ENCODE measurements at places on chromosomes 1 and 21.

DNA sequence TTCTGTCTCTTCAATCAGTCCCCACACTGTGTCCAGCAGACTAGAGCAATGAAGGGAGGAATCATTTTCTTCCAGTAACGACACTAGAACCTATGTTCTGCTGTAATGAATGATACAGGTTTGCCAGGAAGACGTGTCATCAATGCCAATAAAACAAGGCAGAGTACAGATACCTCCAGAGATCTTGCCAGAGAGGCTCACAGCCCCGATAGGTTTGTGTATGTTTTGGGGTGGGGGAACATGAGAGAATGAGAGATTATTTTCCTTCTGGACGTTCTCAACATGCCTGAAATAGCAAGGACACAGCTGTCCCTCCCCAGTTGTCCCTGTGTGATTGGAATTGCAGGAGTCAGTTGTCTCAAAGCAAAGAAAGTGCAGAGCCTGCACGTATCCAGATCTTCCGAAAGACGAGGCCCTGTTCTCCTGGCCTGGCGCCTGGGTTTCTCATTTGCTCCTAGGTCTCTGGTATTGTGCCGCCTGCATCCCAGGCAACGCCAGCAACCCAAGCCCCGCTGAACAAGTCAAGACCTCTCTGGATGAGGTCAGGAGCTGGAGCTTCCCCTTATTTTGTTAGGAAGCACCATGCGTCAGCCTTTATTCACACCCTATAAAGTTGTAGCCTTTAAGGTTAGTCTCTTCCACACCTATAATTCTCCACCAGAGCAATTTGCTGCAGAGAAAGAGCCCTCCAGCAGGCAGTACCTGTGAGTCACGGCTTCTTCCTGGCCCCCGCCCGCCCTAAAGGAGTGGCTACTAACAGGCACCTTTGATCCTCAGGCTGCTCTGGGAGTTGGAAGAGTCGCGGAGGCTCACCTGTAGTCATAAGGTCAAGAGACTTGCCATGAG is 130.5 kb downstream of the TOMM20 start:
- DNase-seq = no peak

- no peak for DNase-seq
These were observed 101.0 kb upstream of the COG2 start for GRCh38 chr1:230541306-230541705.

- no peak for DNase-seq
These were observed 140.8 kb downstream of the CHRM3 start for GRCh38 chr1:239527051-239527693.

DNA sequence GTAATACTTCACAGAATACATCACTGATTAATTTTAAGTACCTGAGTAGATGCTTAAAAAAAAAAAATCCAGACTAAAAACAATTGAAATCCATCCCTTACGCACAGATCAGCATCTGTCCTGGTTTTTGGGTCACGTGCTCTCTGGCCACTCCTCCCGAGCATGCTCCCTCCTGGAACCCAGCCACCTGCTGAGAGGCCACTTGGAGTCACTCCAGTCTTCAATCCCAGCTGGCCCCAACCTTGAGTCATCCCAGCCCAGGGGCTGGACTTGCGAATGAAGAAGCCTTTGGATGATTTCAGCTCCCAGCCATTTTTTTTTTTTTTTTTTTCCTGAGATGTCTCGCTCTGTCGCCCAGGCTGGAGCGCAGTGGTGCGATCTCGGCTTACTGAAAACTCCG is 8.9 kb downstream of the MAP1LC3C start:
- DNase-seq = no peak

DNA sequence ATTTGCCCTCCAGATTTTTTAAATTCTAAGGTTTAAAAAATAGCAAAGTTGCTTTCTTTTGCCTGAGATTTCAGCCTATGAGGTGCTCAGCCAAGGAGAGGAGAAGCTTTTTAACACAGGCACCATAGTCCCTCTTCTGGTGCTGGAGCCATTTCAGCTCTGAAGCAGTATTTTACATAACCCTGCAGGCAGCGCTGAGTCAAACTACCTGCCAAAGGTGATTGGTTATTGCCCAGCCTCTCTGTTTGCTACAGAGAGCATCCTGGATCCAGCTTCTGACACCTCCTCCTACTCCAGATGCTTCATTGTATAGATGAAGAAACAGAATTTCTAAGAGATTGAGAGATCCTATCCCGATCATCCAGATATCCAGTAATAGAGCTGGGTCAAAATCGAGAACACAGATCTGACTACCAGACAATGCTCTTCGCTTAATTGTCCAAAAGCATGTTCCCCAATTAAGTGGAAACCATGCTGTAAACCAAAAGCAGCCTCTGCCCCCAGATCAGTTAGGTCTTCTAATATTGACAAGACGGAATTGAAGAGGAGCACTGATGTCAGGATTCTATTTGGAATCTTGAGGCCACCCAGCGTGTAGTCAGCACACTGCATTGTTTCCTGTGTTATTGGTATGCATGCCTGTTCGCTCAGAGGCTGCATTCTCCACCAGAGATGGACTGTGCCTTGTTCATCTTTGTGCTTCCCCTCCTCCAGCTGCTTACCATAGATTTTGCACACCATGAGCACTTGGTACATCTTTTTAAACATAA is 22.1 kb downstream of the RGS8 start:
- no peak for DNase-seq

DNA sequence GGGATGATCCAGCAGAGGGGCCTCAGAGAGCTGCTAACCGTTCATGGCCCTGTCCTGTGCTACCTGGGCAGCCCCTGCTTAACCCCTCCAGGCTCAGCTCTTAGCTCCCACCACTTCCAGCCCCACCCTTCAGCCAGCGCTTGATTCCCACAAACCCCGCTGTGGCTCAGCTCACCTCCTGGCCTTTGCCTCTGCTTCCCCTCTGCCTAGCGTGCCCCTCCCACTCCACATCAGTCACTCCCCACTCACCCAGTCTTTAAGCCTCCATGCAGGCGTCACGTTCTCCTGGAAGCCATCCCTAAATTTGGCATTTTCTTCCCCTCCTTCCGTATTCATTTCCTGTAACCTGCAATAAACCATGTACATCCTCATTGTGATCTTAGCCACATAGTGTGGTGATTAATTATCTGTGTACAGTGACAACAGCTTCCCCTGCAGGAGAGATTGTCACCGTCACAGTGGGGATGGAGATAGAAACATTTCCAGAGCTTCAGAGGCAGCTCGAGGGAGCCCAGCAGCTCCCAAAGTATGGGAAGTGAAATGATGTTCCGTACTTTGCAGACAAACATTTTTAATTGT is 65.5 kb downstream of the EPHB2 start:
- no peak for DNase-seq

DNA sequence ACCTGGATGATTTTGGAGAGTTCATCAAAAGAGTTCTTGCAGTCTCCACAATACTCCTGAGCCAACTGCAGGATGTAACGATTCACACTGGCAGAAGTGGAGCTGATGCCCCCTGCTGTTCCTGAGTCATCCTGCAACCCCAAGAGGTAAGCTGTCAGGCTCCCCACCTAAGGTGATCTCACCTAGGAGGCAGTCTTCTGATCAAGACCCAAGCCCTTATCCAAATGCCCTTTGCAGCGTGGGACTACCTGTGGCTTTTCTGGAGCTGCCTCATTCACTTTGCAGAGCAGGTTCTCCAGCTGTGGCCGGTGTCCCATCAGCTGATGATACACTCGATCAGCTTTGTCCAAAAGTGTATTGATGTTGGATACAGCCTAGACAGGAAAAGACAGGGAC is 96.4 kb downstream of the UBR4 start:
- no peak for DNase-seq

GRCh38 chr1:229370601-229371021 is 27.8 kb upstream of the CCSAP start:
- no peak for DNase-seq

GRCh38 chr1:247266053-247266452 is 10.2 kb downstream of the VN1R5 start:
- DNase-seq = no peak

DNA sequence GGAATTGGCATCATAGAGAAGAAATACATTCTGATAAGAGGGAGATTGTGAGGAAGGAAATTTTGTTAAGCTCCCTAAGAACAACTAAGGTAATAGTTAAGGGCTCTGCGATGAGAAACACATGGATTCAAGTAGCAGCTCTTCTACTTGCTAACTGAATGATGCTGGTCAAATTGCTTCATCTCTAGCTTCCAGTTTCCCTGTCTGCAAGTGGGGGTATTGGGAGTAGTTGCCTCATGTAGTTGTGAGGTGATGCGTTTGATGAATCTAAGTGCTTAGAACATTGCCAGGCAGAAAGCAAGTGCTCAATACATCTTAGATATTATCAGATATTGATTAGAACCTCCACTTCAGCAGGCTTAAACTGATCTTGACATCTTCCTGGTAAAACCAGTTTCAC is 84.8 kb downstream of the CD58 start:
- no peak for DNase-seq

- DNase-seq = peak; percentile 66
These were observed 6.0 kb upstream of the PITHD1 start for GRCh38 chr1:23772049-23772853.

DNA sequence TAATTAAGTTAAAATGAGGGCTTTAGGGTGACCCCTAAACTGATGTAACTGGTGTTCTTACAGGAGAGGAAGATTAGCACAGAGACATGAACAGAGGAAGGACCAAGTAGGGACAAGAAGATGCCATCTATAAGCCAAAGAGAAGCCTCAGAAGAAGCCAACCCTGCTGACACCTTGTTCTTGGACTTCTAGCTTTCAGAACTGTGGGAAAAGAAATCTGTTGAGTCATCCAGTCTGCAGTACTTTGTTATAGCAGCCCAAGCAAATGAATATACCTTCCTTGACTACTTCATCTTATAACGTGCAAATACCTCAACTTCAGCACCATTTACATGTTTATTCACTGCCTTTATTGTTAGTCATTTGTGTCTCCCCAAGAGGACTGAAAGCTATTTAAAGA is 3.4 kb downstream of the ZBTB21 start:
- DNase-seq = no peak

DNA sequence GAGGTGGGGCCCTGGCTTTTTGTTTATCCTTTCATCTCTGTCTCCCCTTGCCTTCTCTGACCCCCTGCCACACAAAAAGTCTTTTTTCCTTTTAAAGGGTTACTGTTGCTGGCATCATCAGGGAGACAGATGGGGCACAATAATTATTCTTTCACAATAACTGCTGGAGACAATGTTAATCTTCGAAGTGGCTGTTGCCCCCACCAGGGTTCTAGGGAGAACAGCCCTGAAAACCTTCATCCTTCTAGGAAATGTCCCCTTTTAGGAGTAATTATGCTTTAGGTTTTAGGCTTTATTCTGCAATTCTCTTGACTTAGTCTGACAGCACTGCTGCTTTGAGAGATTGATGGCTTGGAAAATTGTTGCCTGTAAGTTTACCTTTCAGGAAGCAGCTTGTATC is 150.0 kb downstream of the NOS1AP start:
- no peak for DNase-seq

DNA sequence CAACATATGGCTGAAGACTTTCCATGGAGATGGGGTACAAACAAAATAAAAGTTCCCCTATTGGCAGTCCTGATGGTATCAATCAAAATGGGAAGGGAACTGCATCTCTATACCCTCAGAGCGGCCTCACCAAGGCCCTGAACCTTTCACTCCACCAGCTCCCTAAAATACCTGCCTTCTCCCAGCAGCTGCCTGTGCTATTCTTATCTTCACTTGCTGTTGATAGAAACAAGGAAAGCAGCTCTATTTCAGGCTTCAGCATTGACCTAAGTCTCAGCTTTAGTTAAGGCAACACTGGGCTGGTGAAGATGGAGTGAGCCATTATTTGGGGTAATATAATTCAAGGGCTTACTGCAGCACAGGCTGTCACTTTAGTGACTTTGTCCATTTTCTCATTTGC is 21.7 kb upstream of the PIGC start:
- no peak for DNase-seq

DNA sequence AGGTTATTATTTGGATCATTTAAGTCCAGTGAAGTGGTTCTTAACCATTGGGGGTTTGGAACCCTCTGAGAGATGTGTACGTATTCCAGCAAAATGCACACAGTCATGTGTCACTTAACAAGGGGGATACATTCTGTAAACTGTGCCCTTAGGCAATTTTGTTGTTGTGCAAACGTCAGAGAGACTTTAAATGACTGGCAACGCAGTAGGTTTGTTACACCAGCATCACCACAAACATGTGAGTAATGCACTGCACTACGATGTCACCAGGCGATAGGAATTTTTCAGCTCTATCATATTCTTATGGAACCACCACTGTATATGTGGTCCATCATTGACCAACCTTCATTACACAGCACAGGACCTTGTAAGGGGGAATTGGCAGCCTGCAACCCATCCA is 11.9 kb downstream of the AHCYL1 start:
- no peak for DNase-seq

- no peak for DNase-seq
These were observed 16.1 kb downstream of the SSU72 start for GRCh38 chr1:1558591-1558990.

DNA sequence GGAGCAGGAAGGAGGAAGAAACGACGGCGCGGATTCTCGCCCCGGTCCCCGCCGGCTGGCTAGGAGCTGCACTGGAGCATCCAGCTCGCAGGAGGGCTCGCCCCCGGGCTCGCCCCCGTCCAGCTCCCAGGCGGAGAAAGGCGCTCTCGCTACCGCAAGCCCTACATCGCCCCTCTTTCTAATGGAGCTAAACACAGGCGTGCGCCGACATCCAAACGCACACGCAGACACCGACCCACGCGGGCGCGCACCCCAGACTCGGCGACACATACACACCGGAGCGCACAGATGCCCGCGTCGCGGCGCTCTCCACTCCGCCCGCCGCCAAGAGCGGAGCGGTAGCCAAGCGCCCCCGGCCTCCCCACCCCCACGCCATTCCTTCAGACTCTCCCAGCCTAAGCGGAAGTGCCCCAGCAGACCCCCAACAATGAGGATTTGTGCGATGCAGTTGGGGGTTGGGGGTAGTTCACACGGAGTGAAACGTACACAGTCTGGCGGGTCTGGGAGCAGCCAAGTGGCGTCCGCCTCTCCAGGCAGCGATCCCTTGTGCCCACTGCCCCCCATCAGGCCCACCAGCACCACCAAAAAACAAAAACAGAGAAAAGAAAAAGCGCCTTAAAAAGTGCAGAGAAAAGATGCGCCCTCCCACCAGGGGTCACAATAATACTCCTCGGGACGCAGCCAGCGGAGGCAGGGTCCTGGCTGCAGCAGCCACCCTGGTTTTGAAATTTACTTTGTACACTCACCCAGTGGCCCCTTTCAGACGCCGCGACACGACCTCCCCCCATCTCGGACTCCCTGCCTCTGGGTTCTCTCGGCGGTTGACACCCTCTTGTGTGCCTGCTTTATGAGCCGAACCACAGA is 1.4 kb downstream of the DAB1 start:
- DNase-seq = no peak

DNA sequence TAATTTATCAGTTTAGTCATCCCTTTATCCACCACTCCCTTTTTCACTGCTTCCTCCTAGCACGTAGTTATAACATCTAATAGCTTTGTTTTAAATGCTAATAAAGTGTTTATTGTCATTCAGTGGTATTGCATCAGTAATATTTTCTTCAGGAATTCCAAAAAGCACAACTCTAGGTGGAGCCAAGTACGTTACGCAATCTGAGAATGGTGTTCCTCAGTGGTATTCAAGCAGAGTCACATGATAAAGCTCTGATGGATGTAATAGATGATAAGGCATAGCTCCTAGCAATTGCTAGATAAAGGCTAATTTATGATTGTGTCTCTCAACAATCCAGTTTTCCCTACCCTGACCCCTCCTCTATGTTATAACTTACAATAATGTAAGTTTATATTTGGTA is 494.6 kb upstream of the ADGRL4 start:
- no peak for DNase-seq

Data from stimulated activated CD4-positive, alpha-beta T cell treated with anti-CD3 and anti-CD28 coated beads, Interleukin-1b, Interleukin-23, amount 100 ng/mL, for 1 hour (primary cell).